ENCODE measurements at places on chromosomes 1 and 21.

- no peak overlapping the region for H3K4me3 ChIP-seq
- no peaks in the 10 kb centered on the region for H3K36me3 ChIP-seq
- H3K27me3 ChIP-seq, result no peaks in the 10 kb centered on the region
- H3K27ac ChIP-seq, result peak overlapping the region; percentile 43
- peaks cover 23% of the 10 kb centered on the region for H3K4me1 ChIP-seq
Observed at GRCh38 chr1:234994436-234995295, 134.0 kb downstream of the TOMM20 start.

- H3K4me3 ChIP-seq, result no peak overlapping the region
- H3K27ac ChIP-seq, result no peak overlapping the region
- H3K36me3 ChIP-seq, result peaks cover 97% of the 10 kb centered on the region
- no peaks in the 10 kb centered on the region for H3K27me3 ChIP-seq
Observed at GRCh38 chr1:12383786-12384185, 154.0 kb downstream of the VPS13D start.

- peaks cover 15% of the 10 kb centered on the region for H3K4me1 ChIP-seq
- peaks cover 52% of the 10 kb centered on the region for H3K27me3 ChIP-seq
- no peak overlapping the region for H3K27ac ChIP-seq
- no peaks in the 10 kb centered on the region for H3K36me3 ChIP-seq
Observed at GRCh38 chr1:156627313-156627880, 8.2 kb downstream of the HAPLN2 start.

DNA sequence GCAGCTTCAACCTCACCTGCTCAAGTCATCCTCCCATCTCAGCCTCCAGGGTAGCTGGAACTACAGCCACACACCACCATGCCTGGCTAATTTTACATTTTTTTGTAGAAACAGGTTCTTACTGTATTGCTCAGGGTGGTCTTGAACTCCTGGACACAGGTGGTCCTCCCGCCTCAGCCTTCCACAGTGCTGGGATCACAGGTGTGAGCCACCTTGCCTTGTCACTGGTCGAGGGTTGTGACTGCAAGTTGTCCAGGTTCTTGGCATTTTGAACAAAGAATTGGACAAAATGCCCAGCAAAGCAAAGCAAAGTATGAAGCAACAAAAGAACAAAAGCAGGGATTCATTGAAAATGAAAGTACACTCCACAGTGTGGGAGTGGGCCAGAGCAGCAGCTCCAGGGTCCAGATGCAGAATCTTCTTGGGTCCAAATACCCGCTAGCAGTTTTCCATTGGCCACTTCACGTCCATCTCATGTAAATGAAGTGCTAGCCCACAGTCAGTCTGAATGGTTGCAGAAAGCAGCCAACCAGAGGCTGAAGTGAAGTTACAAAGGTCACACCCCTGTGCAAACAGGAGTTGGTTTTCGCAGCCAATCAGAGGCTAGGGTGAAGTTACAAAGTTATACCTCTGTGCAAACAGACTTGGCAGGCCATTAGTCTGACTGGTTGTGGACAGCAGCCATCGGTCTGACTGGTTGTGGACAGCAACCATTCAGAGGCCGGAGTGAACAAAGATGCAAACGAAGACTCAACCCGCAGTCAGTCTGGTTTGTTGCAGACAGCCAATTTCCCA, 109.5 kb upstream of the KIF26B start:
- H3K27me3 ChIP-seq, result no peaks in the 10 kb centered on the region
- H3K27ac ChIP-seq, result no peak overlapping the region
- no peaks in the 10 kb centered on the region for H3K36me3 ChIP-seq
- H3K4me3 ChIP-seq, result no peak overlapping the region
- H3K4me1 ChIP-seq, result peaks cover 6% of the 10 kb centered on the region

DNA sequence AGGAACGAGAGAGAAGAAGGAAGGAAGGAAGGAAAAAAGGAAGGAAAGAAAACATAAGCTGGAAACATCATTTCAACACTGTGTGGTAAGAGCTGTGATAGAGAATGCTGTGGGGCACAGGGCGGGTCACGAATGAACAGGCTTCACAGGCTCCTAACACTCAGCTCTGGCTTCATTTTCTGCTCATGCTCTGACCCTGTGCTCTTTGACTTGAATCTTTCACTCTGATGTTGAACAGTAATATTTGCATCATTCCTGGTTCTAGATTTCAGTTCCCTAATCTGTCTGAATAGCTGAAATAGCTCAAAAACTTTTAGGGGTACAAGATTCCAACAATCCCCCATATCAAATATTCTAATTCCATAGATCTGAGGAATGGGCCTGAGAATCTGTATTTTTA, 207.3 kb downstream of the LHX8 start:
- peak overlapping the region; percentile 75 for H3K27ac ChIP-seq
- H3K36me3 ChIP-seq, result no peaks in the 10 kb centered on the region
- peaks cover 44% of the 10 kb centered on the region for H3K4me1 ChIP-seq
- peak; percentile 87 for ATAC-seq
- H3K27me3 ChIP-seq, result no peaks in the 10 kb centered on the region

DNA sequence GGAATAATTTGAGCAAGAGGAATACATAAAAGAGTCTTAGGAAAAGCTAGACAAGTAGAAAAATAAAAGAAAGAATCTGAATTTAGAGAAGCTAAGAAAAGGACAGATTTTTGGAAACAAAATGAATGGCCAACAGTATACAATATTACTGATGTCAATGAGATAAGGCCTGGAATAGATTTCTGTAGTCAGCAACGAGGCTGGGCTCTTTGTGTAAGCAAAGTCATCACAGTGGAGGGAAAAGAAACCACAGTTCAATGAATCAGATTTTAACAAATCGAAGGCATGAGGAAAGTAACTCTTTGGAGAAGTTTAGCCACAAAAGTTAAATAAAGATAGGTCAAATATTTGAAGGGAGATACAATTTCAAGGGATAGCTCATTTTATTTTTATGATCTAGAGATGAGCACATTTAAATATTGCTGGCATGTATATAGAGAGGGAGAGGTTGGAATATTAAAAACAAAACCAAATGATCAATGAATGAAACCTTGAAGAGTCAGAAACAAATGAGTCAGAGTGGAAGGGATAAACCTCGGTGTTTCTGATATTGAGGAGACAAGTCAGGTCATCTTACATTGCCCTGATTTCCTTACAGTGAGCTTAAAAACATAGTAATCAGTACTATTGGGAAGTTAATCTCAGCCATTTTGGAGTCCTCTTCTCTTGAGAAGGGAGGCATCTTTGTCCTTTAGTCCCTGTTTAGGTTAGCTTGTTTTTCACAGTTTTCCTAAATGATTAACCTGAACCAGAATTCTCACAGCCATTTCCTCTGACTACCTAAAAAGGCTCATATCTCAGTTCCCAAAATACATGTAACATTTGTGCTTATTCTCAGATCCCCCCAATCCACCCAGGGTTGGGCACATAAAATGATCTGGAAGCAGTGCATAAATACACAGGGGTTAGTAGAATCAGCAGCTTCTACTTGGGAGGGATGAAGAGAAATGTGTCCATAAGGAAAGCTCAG, 620.0 kb upstream of the B3GALT2 start:
- no peak overlapping the region for H3K27ac ChIP-seq
- no peak overlapping the region for H3K4me3 ChIP-seq
- H3K27me3 ChIP-seq, result peaks cover 15% of the 10 kb centered on the region
- ATAC-seq, result no peak
- no peaks in the 10 kb centered on the region for H3K36me3 ChIP-seq
